CD4-positive, alpha-beta T cell treated with Interferon alpha-2 for 1 hour (primary cell): ENCODE measurements at places on chromosomes 2 and 18.
A peak's percentile ranks its signal among the peaks of the same experiment; 100 is the strongest.

DNA sequence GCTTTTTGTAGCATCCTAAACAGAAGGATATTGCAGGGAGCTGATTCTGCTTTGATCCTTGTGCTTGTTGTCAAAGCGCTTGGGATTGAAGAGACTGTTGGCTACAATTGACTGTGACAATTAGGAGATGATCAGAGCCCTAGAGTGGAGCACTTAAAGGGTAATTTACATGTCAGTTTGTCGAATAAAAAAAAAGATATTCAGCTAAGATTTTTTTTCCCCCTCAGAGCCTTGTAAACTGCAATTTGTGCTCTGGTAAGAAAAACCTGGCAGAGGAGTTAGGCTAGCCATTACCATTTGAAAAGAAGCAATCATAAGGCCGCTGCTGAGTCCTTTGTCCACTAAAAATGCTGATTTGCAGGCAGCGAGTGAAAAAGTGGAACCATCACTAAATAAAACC, 47.8 kb upstream of the ZEB2 start:
- DNase-seq = no peak

- DNase-seq = no peak
These were observed 1.5 kb downstream of the DNAJB2 start for GRCh38 chr2:219280651-219281050.

DNA sequence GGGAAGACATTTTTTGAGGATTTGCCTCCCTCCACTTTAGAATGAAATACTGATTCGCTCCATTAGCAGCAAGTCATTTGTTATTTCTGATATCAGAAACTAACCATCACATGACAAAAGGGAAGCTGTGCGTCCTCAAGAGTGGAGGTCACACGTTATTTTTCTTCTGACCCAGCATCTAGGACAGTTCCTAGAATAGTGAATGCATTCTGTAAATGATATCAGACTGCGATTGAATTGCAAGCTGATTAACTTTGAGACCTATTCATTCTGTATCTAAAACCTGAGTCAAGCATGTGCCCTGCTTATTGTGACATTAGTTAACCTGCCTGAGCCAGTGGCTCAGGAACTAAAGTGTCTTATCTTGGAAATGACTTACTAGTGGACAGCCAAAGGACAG, 10.1 kb downstream of the DAPL1 start:
- no peak for DNase-seq

- DNase-seq = no peak
These were observed 20.0 kb downstream of the ME2 start for GRCh38 chr18:50898919-50899318.

DNA sequence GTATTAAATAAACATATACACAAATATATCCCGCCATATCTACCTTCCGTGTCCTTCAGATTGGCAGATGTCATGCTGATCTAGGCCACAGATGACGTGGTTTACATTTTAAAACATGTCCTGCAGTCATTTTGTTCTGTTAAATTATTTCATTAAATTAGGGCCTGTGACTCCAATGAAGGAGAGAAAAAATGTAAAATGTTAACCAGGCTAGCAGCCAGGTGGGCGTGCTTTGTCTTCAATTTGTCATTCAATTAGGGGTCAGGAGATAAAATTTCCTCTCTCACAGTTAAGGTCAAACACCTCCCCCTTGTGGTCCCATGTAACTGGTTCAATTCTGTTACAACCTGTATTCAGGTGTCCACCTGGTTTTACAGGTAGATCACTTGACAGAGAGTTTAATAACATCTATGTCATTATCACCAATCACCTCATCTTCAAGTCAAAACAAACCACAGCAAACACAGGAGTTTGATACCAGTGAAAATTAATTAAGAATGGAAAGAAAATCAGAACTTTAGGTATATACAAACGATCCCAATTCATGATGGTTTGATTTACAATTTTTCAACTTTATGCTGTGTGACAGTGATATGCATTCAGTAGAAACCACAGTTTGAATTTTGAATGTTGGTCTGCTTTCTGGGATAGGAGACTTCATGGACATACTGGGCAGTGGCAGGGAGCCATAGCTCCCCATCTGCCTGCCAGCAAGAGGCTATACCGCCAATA, 339.4 kb downstream of the CMPK2 start:
- no peak for DNase-seq

DNA sequence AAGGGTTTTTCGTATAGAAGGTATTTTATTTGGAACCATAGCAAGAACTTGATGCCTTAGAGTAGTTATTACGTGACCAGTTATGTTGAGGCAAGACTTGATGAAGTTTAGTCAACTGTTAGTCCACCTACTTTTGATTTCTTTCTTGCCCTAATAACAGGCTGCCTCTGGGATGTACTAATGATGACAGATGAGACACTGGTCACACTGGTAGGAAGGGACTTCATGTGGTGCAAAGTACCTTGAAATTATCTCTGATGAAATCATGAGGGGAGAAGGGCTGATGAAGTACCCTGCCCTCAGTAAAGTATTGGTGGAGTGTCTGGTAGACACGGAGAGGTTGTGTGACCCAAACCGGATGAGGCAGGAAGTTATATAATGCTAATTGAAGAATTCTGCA, 5.4 kb downstream of the DIS3L2 start:
- DNase-seq = no peak

- DNase-seq = no peak
These were observed 583.1 kb upstream of the HS6ST1 start for GRCh38 chr2:128901572-128902391.

- DNase-seq = no peak
These were observed 340.1 kb downstream of the EIPR1 start for GRCh38 chr2:3037196-3038194.

DNA sequence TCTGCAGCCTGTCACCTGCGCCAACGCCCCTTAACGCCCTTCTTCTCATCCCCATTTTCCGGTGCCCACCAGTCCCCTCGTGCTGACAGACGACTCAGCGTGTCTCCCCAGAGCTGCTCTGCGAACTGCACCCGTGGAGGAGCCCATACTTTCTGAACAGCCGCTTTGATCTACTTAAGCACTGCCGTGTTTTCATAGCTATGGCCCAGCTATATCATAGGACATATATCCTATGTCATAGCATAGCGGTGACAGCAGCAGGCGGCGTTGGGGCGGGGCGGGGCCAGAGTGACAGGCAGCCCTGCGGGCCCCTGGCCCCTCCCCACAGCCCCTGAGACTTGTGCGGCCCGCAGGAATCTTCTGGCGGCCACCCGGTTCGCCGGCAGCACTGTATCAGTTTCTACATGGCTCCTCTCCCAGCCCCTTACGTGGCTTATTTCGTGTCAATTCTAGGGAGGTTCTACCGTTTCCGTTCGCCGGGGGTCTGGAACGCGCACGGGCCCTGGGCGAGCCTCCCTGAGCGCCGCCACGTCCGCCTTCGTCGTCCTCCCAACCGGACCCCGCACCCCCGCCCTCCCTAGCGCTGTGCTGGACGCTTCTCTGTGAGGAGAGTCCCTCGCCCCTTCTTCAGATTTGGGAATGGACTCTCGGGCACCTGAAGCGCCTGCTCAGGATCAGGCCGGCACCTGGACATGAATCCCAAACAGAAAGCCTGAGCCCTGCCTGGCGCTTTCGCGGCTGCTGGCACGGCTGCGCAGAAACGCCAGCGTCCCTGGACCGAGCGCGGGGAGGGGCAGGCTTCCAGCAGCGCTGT, 35.4 kb downstream of the PTPN18 start:
- peak; percentile 57 for DNase-seq

DNA sequence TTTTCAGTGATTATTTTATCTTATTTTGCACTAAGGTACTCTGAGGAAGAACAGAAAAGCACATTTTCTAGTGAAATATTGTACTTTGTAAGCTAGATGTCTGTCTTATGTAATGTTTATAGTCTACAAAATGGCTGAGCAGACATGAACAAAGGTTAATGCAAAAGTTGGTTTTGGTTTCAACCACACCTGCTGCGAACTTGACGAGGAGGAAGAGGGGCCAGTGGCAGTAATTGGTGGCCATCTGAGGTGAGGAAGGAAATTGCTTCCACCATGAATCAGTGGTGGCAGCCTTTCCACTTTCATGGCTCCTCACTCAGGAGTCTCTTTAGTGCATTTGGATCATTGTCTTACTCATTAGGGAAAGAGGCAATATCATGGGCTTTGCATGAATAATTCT, 894.2 kb downstream of the CNTNAP5 start:
- DNase-seq = no peak

GRCh38 chr18:13530879-13531387, 195.4 kb downstream of the FAM210A start:
- DNase-seq = peak; percentile 15

GRCh38 chr2:96773922-96774321, 13.2 kb downstream of the CNNM4 start:
- peak; percentile 61 for DNase-seq

DNA sequence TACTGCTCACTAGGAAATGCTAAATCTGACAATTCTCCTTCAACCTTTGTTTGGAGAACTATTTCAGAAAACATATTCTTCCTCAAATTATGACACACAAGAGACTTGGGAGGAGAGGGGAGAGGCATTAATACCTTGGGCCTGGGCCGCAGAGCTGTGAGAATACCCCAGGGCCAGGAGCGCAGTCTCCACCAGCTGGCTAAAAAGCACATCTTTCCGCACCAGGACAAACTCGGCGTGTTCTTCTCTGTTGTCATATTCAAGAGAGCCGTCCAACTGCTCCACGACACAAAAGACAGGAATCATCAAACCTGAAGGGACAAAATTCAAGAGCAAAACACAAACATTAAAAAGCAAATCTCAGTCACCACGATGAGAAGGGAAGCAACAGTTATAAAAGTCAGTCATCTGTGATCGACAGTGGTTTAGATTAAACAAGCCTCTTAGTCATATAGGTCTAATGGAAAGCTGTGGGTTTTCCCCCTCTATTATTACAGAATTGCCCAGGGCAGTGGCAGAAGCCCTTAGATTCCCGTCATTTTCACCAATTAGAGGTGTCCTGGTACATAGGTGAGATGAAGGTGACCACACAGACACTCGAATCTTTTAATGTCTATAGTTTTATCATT, 24.4 kb downstream of the SATB2 start:
- DNase-seq = no peak

DNA sequence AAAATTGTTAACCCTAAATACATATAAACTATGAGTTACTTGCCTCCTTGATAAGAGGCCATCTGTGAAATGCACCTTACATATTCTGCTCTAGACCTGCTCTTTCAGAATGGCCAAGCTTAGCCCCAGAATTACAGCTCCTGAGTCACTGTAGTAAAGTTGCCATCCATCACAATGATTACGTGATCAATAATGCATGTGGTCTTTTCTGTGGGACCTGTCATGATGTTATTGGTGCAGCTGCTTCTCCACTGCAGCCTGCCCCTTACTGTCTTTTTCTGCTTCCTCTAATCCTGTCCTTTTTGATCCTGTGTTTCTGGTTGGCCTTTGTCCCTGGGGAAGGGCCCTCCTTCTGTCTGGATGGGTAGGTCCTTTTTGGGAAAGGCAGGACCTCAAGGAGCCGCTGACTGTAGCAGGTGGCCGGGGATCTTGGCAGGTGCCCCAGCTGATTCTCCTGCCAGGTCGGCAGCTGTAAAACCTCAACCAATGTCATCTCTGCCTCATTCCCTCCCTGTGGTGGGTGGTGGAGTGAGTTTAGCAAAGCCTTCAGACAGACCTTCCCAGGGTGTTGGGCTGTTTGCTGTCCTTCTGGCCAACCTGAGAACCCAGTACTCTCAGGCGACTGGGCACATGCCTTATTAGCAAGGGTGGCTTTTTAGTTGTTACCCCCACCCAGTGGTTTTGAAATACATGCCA, 126.2 kb upstream of the EML6 start:
- DNase-seq = peak; percentile 42

- no peak for DNase-seq
These were observed 137.7 kb downstream of the IRS1 start for GRCh38 chr2:226661789-226662545.

- DNase-seq = no peak
These were observed 165.0 kb downstream of the RAD51AP2 start for GRCh38 chr2:17353263-17353662.

DNA sequence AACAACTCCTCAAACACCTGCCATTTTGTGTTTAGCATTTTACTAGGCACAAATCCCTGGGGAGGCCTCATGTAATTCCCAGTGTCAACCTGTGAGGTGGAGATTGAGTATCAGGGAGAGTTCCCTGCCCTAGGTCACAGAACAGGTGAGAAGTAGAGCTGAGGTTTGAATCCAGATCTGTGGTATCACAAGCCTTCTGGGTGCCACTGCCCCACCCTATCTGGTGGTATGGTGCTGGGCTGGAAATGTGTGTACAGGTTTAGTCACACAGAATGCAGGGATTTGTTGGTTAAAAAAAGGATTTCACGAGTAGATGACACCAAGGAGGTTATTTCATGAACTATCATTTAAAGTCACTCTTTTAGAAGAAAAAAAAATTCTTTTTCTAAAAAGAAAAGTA, 35.7 kb upstream of the PKDCC start:
- DNase-seq = no peak

DNA sequence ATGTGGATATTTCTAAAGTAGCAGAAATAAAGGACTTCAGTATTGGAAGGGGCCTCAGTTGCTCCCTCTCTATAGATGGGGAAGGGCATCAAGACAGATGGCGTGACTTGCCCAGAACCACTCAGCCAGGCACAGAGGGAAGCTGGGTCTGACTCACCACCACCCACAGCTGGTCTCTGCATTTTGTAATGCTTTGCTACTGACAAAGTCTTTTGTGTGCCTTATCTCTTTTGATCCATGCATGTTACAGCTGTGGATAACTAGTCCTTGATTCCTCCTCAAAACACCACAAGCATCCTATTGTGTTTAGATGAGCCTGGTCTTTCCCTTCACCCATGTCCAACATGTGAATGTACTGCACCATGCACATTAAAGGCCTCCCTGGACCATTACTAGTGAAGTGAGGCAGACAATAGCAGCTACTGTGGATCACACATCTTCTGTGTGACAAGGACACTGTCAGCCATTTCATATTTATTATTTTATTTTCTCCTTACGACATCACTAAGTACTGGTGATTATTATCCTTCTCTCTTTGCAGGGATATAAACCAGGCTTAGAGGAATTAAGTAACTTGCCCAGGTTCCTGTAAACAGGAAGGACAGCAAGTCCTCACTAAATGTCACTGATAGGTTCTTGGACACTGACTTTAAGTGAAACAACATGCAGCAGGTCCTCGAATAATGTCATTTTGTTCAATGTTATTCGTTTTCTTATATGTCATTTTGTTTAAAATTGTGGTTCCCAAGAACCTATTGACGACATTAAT, 29.6 kb upstream of the IL37 start:
- no peak for DNase-seq

GRCh38 chr18:64474773-64475172, 325.9 kb upstream of the LINC00305 start:
- no peak for DNase-seq

DNA sequence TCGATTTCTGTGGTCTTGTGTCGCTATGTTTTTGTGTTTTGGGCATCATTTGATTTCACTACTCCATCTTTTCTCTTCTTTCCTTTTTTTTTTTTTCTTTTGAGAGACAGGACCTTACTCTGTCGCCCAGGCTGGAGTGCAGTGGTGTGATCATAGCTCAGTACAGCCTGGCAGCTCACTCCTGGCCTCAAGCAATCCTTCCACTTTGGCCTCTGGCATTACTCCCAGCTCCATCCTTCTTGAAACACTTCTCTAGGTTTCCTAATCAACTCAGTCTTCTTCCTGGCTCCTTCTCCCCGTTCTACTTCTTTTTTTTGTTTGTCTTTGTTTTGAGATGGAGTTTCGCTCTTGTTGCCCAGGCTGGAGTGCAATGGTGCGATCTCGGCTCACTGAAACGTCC, 26.5 kb downstream of the TCF23 start:
- DNase-seq = no peak
